ENCODE measurements at places on chromosomes 1 and 21. TPM values are rescaled to one million over a fixed set of nuclear protein-coding genes. Genes with fewer than 3 reads are reported as not detected.

The NCAM2 gene
- total RNA-seq = not detected

The MROH9 gene
- total RNA-seq = not detected

The SDC3 gene
- 7.3 TPM for total RNA-seq

The CRNN gene
- 5.2 TPM for total RNA-seq

The MRPS21 gene
- total RNA-seq = 57.3 TPM

The PYHIN1 gene
- not detected for total RNA-seq

The LRRN2 gene
- not detected for total RNA-seq

The ASTN1 gene
- not detected for total RNA-seq

The CTSK gene
- 1.9 TPM for total RNA-seq

The AHCTF1 gene
- 24.5 TPM for total RNA-seq

The S100A14 gene
- 1,909 TPM for total RNA-seq

The KRTAP21-2 gene
- not detected for total RNA-seq

The LCE1C gene
- not detected for total RNA-seq

The AMY2A gene
- total RNA-seq = not detected

The SLC5A9 gene
- not detected for total RNA-seq

The RAB25 gene
- 206 TPM for total RNA-seq

The SPATA45 gene
- total RNA-seq = not detected

The AGBL4 gene
- not detected for total RNA-seq

The CNR2 gene
- total RNA-seq = not detected

The GJA9 gene
- not detected for total RNA-seq

The FMO5 gene
- 2.7 TPM for total RNA-seq

The KRTAP12-2 gene
- not detected for total RNA-seq

Data from airway epithelial cell (primary cell).